ENCODE measurements at places on chromosomes 3 and 15.

DNA sequence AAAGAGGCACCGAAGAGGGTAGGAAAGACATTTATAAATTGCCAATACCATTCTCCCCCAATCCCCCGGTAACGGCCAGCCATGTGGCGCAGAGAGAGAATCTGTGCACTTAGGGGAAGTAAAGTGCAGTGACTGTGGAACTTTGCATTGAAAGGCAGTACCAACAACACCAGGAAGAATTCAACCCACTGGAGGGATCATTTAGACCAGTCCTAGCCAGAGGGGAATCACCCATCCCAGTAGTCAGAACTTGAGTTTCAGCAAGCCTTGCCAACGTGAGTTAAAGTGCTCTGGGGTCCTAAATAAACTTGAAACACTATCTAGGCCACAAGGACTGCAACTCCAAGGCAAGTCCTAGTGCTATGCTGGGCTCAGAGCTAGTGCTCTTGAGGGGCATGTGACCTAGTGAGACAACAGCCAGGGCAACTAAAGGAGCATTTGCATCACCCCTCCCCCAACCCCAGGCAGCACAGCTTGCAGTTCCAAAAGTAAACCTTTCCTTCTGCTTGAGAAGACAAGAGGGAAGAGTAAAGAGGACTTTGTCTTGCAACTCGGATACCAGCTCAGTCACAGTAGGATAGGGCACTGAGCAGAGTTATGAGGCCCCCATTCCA is 15.0 kb downstream of the CEP70 start:
- no peak for DNase-seq

GRCh38 chr3:111666041-111666735 is 71.0 kb upstream of the ZBED2 start:
- DNase-seq = no peak

DNA sequence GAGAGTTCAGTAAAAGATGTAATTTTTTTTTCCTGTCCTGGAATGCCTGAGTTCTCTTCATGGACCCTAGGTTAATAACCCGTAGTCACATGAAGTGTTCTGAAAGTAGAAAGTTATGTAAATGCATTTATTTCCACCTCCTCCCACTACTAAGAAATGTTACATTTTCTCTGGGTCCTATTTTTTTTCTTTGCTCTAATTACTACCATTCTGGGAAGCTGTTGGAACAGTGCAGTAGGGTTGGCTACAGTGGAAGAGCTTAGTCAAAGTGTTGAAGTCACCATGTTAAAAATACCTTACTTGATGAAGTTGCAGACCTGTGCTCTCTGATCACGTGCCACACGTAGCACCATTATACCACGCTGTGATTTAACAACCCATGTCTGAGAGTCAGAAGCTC is 153.8 kb upstream of the TSC22D2 start:
- no peak for DNase-seq

- peak; percentile 69 for DNase-seq
These were observed 77.1 kb downstream of the WDR76 start for GRCh38 chr15:43903864-43904290.

DNA sequence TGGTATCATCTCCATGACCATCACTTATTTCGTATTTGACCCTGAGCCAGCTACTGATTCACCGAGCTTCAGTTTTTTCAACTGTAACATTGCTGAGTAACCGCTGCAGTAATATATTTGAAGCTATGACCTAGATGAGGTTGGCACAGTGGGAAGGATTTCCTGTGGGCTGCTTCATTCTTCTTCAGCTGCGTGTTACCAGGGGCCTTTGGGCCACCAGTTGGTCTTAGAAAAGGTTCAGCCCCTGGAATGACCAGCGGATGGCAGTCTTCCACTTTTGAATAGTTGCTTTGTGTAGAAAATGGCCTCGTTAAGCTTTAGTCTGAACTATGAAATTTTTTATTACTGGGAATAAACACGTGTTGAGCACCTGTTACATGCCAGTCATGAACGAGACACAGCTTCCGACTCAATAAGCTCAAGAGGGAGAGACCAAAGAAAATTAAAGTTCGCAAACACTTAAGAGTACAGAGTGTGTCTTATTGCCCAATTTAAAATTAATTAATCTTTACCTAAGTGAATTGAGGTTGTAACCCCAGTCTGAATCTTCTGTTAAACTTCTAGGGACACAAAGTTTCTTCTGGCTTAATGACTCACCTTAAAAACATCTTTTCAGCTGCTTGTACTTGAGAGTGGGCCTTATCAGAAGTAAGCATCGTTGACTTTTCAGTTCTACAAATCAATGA is 57.6 kb upstream of the NR2E3 start:
- DNase-seq = peak; percentile 90

DNA sequence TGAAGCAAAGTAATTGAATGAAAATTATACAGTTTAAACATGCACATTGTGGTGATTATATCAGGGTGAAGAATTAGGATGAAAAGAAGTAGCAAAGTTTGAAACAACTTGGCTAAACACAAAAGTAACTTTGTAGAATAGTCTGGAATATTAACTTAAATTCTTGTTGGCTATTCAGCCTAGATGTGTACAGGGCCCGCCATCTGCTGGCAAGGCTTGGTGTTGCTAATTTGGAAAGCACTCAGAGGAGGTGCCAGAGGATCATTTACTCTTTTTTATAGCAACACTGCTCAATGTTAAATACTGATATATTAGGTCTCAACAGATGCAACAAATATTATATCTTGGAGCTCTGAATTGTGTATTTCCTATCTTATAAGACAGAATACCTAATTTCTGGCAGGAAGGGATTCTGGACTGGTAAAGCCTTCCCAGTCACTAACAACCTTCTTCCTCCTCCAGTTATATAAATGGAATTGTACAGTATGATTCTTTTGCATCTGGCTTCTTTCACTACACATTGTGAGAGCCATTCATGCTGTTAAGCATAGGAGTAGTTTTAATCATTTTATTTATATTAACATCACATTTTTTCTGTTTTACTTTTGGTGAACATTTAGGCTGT is 36.1 kb downstream of the TTC23 start:
- peak; percentile 18 for DNase-seq

DNA sequence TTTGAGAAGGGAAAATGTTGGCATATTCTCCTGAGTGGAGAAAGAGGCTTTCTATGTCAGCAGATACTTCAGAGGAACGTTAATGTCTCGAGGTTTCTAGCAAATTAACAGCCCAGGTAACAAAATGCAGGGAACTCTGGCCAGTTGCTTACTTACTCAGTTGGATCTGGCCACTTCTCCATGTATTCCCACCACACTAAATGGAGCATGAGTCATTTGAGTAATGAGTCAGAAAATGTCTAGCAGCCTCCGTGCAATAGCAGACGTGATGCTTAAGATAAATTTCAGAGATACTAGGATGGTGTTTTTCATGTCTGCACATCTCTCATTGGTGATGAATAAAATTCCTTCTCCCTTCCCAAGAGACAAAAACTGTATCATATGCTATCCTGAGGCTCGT is 671.5 kb downstream of the FHIT start:
- DNase-seq = no peak

GRCh38 chr3:38950581-38950980 is 101.2 kb downstream of the SCN11A start:
- DNase-seq = no peak

- no peak for DNase-seq
These were observed 957.1 kb downstream of the FHIT start for GRCh38 chr3:60294181-60294580.

DNA sequence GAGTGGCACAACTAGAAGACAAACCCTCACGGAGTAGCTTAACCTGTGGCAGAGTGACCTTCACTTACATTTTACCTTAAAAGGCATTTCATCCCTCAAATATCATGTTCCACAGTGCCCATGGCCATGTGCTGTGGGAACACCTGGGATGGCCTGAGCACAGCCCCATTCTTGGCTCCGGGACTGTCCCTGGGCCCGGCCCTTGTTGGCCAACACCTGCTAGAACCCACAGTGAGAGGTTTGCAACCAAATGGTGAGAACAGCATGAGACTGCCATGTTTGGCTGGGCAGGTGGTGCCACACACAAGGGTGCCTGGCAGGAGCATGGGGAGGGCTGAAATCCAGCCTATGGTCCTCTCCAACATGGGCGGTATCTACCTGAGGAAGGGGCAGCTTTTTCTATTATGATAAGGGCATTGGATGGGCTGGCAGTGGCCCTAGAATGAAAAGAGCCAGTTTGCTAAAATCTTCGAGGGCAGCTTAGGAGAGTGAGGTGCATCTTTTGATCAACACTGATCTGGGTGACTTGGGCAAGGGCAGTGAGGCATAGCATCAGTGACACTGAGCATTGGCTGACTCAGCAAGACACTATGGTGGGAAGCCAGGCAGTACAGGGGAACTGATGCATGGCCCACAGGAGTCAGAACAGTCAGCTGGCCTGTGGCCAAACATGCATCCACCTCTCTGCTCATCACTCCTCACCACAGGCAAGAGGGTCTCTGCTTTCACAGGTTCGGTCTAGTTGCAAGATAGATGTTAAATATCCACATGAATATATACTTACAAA is 53.9 kb downstream of the SYNM start:
- peak; percentile 59 for DNase-seq

DNA sequence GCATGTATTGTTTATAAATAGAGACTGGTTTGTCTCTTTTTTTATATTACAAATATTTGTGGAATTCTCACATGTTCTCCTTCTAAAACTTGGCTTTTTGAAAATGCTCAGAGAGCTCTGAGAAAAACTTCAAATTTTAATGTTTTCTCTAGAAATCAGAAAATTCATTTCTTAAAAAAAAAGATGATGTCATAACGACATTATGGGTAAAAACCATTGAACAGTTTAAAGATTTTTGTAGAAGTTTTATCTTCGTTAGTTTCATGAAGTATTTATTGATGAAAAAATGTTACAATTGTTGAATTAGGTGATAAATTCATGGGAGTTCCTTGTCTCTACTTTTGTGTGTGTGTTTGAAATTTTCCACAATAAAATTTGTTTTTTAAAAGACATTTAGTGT is 81.3 kb downstream of the SATB1 start:
- no peak for DNase-seq

- DNase-seq = no peak
These were observed 33.3 kb downstream of the TFDP2 start for GRCh38 chr3:142115867-142116668.

DNA sequence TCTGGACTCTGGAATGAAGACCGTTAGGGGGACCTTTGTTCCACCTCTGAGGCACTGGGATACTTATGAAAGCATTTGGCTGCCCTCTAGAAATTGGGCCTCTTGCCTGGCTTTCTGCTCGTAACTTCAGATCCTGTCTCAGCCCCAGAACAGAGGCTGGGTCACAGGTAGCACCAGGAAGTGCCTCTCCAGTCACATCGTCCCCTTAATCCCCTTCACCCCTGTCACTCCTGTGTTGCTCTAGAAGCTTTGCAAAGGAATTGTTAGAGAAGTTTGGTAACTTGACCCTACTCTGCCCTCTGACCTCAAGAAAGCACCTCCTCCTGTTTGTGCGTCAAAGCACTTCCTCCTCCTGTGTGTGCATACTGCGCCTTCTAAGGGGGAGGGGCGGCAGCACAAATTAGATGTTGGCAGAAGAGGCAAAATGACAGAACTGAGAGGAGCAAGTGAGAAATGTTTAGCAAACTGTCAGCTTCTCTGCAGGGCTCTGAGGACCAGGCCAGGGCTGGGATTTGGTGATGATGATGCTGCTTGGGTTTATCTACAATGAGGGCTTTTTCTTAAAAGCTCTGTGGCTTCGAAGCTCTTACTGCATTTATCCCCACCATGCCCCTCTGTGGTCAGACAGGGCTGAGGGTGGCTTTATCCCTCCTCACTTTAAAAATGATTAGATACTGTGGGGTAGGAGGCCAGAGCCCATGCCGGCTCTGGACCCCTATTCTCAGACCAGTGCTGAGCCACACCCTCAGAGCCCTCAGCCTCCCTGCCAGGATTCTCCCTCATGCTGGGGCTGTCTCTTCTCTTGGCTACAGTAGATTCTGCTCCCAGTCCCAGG is 76.2 kb downstream of the LARS2 start:
- DNase-seq = peak; percentile 37

Measured in ascending aorta (tissue), 2 donors.